ENCODE measurements at places on chromosomes 16 and 17.

GRCh38 chr16:28179354-28179753 lies 32.4 kb downstream of the XPO6 start:
- no peak for DNase-seq

DNA sequence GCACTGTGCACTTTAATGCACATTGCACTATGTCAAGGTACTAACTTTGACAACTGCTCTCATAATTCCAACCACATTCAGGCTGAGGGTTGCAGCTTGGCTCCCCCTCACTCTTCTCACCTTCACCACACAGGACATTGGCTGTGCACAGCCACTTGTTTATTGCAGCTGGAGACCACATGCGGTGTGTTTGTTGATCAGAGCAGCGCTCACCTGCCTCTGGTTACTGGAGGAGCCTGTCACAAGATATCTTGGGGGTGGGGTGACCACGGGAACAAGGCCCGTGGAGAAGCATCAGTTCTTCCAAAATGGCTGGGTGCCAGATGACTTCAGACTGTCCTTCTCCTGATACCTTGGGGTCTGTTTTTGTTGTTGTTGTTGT lies 10.6 kb upstream of the CCL5 start:
- no peak for DNase-seq

- no peak for DNase-seq
Measured at GRCh38 chr16:21159281-21159951, 942 bp downstream of the LDAF1 start.

- DNase-seq = peak; percentile 33
Measured at GRCh38 chr17:58120195-58120822, 27.9 kb upstream of the OR4D1 start.

DNA sequence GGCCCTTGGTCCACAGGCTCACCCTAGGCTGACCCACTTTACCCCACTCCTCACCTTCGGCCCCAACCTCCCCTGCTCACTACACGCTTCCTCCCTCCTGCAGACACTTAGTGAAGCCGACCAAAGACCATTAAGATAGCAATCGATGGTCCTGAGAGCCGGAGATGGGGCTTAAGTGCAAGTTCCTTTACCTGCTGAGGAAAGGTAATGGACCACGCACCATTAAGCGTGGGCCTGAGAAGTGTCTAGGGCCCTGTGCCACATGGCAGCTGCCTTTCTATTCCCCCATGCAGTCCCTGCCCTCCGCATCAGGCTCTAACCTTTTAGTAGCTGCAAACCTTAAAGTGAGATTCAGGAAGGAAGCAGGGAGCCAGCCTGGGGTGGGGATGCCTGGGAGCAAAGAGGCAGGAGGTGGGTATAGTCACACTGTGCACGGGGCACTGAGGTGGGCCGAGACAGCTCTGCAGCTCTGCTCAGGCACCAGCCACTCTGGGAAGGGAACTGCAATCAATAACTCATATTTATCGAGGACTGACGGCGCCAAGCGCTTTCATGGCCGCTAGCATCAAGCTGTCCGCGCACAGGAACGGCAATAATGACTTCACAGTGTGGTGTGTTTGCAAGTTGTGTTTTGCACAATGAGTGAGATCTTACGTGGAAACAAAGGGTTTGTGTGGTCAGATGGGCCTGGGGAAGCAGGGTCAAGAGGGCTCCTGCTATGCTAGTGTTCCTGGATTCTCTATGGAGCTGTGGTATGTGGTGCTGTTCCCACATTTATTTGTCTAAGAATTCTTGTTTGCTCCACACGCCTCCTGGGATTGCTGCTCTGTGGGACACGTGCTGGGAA lies 84.9 kb upstream of the CDC42EP4 start:
- no peak for DNase-seq

All from HCT116 (cell line).